ENCODE measurements at places on chromosomes 6 and 20.
A peak's percentile ranks its signal among the peaks of the same experiment; 100 is the strongest.

- no peak for DNase-seq
Measured at GRCh38 chr6:166415306-166415705, 32.6 kb upstream of the MPC1 start.

DNA sequence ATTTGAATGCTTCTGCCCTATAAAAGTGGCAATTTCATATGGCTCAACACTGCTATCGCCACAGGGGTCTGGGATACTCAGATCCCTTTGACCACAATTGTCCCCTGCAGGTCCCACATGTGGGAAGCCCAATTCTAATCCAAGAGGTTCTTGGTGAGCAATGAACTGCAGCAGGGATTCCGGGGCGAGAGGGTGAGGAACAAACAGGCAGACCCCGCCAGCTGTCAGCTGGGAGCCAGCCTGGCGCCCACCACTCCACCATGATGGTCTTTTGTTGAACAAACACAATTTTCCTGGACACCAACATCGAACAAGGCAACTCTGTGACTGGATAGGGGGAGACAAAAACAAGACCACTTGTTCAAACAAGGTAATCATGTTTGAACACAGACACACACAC is 80.5 kb downstream of the TMEM242 start:
- DNase-seq: no peak

DNA sequence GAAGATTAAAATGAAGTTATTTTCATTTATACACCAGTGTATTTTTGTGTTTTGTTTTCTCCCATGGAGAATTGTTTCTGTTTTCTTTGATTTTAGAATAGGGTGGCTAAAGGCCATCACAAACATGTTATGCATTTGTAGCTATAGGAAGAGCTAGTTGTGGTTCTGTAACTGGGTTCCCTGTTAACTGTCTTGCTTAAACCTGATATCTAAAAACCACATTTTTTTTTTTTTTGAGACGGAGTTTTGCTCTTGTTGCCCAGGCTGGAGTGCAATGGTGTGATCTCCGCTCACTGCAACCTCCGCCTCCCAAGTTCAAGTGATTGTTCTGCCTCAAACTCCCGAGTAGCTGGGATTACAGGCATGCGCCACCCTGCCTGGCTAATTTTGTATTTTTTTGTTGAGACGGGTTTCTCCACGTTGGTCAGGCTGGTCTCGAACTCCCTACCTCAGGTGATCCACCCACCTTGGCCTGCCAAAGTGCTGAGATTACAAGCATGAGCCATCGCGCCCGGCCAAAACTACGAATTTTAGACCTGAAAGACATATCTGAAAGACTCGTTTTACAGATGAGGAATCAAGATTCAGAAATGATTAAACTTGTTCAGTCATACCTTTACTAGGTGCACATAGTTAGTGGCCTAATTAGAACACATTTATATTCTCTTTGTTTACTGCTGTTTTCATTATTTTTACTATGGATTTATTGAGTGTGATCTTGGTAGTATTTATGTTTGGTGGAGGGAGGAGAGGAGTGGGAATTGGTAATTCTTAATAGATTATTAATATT is 18.0 kb downstream of the SCAF8 start:
- DNase-seq: no peak

DNA sequence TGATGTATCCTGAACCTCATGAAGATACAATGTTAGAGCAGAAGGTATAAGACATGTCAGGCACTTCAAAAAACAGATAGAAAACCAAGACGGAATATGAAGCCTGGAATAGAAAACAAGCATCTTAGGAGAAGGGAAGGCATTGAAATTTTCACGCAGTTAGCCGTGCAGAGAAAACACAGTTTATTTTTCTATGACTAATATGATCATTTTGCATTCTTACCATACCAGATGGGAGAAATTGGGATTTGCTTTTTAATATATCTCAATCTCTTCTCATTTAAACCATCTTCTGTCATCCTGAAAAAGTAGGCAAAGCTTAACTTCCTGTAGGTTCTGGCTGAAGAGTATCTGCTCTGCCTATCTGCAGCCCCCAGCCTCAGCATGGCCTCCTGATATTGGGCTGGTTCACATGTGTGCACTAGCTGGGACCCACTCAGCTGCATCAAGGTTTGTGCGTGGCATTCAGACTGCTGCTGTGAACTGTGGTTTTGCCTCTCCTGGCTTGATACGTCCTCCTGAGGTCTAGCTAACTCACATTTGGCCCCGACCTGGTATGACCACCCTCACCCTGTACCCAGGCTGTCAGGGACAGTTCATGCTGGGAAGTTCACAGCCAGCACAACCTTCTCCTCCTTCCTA is 392.5 kb upstream of the SASH1 start:
- DNase-seq: no peak

DNA sequence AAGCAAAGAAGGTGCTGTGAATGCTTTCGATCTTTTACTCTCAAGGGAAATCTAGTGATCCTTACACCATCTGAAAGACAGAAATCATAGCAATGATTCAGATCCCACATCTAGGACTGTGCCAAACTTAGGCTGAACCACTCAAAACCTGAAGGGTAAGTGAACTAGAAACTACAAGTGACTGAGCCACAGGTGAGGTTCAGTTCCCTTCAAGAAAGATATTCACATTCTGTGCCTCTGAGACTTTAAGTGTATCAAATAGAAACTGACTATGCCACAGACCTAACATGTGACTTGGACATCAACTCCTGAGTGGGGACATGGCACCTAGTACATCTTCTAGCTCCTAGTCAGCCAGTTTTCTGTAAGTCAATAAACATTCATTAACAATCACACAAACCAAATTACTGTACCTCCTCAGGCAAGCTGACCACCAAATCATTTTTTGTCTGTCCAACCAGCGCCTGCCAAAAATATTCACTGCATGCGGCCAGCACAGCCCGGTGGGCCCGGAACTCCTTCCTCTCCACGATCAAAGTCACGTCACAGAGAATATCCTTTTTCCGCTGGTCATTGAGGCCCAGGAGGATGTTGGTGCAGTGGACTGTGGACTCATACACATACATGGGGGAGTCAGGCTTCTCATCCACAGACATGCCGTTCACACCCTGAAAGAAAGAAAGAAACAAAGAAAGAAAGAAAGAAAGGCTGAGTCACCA is 114.1 kb downstream of the GJA10 start:
- DNase-seq: no peak

- no peak for DNase-seq
Measured at GRCh38 chr6:157390273-157391060, 9.5 kb downstream of the ZDHHC14 start.

DNA sequence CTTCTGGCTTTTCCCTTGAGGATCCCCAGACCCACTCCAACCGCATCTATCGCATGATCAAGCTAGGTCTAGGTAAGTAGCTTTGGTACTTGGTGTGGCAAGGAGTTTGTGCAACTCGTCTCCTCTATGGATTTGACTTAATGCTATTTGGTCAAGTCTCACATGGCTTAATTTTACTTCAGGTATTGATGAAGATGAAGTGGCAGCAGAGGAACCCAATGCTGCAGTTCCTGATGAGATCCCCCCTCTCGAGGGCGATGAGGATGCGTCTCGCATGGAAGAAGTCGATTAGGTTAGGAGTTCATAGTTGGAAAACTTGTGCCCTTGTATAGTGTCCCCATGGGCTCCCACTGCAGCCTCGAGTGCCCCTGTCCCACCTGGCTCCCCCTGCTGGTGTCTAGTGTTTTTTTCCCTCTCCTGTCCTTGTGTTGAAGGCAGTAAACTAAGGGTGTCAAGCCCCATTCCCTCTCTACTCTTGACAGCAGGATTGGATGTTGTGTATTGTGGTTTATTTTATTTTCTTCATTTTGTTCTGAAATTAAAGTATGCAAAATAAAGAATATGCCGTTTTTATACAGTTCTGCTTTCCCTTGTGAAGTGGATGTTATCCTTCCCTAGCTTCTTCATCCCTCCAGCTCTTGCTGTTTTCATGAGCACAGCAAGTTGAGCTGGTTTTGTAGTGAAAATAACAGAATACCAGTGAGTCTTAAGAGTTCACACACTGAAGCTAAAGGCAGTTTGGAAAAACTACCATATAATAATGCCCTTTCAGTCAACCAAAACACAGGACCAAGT is 3.8 kb downstream of the SLC35B2 start:
- peak; percentile 65 for DNase-seq

GRCh38 chr6:18477301-18477941 is 90.3 kb downstream of the RNF144B start:
- DNase-seq: peak; percentile 10

DNA sequence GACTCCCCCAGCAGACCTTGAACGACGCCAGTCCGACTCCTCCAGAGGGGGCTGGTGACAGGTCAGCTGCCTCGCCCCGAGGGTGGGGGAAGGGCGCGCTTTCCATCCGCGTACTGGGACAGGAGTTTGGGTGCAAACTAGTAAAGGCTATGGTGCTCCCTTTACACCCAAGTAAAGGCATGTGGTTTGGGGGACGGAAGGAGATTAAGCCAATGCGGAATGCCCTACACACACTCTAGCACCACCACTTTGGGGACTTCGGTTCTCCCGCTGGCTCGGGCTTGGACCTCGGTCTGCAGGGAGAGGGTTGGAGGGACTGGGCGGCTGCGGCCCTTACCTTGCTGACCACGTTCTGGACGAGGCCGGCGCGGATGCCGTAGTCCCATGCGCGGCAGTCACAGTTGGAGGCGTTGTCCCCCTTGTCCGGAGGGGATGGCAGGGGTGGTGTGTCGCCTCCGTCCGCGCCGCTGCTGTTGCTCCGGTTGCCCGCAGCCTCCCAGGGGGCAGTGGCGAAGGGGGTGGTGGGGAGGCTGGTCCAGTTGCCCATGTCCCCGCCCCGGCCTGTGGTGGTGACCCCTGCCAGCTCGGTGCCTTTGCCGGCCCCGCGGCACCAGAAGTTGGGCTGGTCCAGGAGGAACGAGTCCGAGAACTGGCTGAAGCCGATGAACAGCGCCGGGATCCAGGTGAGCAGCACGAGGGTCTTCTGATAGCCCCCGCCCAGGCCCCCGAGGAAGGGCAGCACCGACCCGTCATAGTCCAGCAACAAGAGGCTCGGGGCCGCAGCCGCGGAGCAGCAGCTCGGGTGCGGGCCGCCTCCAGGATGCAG is 1.1 kb downstream of the SLC22A23 start:
- peak; percentile 40 for DNase-seq

- DNase-seq: peak; percentile 68
Measured at GRCh38 chr20:62066983-62067433, 1.3 kb upstream of the TAF4 start.

GRCh38 chr6:148591656-148592055 is 155.2 kb upstream of the UST start:
- no peak for DNase-seq

DNA sequence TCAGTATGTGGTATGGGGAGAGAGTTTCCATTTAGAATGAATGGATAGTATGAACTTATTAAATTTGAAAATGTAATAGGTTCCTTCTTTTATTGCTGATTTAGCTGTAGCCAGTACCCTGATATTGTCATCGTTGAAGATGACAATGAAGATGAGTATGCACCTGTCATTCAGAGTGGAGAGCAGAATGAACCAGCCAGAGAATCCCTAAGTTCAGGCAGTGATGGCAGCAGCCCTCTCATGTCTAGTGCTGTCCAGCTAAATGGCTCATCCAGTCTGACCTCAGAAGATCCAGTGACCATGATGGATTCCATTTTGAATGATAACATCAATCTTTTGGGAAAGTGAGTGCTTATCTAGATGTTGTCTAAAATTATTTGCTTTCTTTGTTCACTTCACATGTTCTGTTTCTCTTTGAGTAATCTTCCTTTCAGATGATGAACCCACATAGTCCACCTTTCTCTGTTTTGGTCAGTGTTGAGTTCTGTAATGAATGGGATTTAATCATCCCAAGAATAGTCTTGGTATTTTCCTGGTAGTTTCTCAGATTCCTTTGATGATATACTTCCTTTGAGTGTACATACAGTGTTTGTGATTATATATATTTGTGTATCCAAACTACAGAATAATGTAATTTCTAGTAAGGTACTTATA is 23.3 kb downstream of the HSF2 start:
- DNase-seq: no peak
